Left lung (tissue), 14 donors: ENCODE measurements at places on chromosomes 6 and 20.

- DNase-seq = no peak
These were observed 20.1 kb downstream of the HECA start for GRCh38 chr6:139154881-139155547.

GRCh38 chr20:7798176-7798575 is 142.1 kb downstream of the HAO1 start:
- DNase-seq = no peak

DNA sequence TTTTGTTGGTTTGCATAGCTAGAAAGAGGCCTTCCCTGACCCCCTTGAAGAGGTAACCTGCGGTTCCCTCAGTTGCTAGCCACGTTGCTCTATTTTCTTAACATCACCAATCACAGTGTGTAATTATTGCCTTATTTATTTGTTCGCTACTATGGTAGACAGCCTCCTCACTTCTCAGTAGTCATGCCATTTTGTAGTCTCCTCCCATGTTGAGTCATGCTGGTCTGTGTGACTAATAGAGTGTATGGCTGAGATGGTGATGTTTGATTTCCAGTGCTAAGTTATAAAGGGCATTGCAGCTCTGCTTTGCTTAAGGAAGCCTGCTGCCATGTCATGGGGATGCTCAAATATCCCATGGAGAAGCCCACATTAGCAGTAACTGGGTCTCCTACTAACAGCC is 236.6 kb upstream of the CHD6 start:
- DNase-seq = no peak

DNA sequence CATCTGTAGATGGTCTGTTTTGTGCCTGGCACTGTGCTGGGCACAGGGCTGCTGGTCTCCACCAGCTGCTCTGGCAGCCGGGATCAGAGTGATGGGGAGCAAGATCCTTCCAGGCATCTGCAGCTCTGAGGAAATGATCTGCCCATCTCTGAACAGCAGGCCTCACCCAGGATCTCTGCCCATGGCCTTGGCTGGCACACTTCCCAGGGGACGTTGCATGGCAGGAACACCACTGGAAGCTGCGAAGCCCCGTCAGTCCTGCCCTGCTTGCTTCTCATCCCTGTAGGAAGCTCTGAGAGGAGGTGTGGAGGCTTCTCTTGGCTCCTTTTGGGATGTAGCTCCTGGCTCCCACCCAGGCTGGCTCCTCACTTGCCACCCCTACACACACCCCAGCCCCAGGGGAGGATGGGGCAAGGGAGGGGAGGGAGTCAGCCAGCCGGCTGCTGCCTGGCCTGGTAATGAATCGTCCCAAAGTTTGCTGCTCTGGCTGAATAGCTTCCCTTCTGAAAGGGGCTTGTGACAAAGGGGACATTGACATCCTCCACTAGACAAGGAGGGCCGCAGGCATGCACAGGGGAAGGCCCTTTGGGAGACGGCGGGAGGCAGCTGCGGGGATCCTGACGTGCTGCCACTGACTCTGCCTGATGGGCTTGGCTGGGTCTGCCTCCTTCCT is 108.9 kb downstream of the VEGFA start:
- no peak for DNase-seq

DNA sequence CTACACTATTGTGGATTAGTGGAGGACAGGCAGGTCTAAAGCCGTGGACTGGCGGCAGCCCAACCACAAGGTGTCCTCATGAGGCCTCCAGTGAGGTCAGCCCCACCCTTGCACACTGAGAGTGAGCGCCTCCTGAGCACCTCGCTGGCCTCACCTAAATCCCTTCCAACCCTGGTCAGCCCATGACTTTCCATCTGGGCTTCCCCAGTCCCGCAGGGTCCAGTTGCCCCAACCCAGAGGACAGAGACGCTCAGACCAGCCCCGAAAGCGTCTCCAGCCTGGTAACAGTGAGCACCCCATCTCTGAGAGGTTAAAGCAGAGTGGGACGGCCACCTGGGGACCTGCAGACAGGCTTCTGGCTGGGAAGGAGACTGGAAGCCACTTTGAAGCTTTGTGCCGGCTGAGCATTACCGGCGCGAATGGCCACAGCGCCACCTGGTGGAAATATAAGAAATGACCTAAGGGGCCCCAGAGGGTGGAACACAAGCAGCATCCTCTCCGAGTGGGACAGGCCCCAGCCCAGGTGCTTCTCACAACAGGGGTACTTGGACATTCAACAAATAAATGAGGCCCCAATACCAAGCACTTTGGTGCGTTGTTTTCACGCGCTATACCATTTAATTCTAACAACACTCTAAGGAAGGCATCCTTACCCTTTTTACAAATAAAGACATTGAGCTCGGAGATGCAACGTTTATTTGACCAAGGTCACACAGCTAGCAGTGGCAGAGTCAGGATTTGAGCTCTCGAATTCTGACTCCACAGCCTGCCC is 65.7 kb upstream of the TOP1 start:
- DNase-seq = peak; percentile 57

DNA sequence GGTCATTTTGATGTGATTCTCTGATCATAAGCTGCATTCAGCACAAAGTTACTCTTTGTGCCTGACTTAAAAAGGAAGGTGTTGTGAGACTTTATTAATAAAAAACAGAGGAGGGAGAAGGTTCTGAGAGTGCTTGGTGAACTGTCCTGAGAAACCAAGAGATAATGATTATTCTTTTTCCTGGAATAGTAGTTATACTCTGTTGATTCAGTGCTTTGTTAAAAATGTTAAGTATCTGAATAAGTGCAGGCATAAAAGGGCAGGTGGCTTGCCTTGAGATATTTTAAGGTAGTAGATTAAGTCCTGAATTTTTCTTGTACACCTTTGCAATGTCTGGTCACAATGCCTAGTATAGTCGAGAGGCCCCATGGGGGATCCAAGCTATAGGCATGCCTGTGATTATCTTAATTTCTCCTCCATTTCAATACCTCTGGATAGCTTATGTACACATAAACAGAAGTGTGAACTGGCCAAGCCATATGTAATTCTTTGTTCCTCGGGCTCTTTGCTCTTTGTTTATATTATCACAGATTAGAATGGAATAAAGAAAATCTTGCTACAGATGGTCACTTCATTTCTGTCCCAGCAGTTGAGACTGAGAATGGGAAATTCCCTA is 50.0 kb downstream of the SOBP start:
- DNase-seq = no peak

DNA sequence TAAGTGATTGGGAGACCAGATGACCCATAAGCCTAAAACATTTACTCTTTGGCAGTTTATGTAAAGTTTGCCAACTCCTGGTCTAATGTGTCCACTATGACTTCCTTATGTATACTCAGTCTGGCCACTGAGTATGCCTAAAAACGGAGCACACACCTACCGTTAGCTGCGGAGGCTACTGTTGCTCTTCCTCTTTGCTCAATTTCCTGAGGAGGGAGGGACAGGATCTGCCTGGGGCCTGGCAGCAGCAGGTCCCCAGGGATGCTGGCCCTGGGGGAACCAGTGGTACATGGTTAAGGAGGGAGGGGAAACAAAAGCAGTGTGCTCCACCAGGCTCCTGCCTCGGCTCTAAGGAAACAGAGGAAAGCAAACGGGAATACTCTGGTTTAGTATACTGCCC is 113.5 kb downstream of the CDYL start:
- no peak for DNase-seq

DNA sequence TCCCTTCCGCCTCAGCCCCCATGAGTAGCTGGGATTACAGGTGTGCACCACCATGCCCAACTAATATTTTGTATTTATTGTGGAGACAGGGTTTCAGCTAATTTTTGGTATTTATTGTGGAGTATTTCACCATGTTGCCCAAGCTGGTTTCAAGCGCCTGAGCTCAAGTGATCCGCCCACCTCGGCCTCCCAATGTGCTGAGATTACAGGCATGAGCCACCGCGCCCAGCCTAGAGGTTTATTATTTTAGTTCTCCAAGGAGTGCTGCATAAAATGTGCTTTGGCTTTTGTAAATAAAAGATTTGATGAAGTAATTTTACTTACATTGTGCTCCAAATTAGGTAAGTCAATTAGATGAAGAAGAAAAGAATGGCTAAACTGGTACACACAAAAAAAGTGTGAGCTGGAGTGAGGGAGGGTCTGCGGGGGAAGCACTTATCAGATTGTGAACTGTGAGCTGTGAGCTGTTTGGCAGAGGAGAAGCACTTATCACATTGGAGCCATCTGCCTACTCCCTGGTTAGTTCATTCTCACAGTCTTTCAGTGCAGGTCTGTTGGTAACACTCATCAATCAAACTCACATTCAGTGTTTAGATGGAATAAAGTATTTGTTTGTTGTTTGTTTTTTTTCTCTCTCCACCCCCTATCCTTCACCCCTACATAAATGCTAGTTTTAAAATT is 398.0 kb downstream of the EPHA7 start:
- no peak for DNase-seq

DNA sequence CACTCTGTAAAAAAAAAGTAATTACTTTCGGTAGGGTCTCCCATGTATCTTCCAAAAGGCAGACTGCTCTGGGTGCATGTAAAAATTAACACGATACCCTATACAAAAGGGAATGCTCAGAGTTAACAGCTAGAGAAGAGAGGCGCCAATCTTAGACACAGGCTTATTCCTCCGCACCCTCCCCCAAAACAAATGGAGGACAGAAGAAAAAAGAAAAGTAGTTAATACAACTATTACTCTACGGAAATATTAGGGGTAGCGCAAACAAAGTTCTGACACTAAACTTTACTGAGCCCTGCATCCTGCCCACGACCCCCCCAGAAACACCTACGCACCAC is 331 bp upstream of the UFL1 start:
- DNase-seq = no peak

DNA sequence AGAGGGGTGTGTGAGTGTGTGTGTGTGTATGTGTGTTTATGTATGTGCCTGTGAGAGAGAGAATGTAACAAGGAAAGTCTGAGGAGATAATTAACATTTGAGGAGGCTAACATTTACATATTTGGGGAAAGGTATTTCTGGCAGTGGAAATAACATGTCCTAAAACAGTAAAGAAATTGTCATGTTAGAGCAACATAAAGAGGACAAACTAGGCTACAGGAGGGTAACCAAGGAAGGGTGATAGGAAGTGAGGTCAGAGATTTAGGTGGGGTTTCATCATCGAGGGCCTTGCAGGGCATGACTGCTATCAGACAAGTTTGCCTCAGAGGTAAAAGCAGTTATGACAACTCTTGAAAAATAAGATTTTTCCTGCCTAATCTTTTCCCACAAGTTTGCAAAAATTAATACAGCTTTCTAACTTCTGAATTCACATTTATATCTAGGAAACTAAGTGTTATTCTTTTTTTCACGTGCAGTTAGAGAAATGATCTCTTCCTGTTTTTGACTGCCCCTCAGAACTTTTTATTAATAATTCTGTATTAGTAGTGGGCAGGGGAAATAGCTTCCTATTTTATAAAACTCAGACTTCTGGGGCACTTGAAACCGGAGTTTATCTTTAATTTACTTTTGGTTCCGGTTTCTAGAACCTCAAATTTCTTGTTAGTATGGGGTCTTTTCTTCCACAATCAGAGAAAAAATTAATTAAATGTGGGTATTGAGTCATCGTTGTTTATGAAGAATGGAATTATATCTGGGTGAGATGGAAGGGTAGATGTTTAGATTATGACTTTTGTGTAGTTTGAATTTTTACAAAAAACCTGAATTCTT is 30.5 kb upstream of the RHAG start:
- no peak for DNase-seq
